ENCODE measurements at places on chromosomes 1 and 21.

- no peak for DNase-seq
These were observed 8.1 kb upstream of the ALG14 start for GRCh38 chr1:95080879-95081278.

DNA sequence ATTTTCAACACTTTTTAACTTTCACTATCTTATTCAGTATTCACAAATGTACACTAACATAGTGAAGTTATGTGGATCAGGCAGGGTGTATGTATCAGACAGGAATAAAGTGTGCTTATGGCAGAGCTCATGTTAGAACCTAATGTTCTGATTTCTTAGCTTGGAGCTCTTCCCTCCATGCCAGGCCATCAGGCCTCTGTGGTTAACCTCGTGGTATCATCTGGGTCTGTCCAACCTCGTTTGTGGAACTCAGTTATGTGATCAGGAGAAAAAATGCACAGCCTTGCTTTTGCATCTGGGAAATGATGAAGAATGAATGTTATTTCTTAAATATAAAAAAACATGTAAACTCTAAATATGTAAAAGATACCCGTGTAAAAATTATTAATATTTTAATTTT is 86.9 kb downstream of the MPZL1 start:
- no peak for DNase-seq

GRCh38 chr1:235021321-235021720 is 107.3 kb downstream of the TOMM20 start:
- no peak for DNase-seq

- no peak for DNase-seq
These were observed 19.8 kb downstream of the KMO start for GRCh38 chr1:241551759-241552638.
